Stimulated activated CD8-positive, alpha-beta memory T cell treated with anti-CD3 and anti-CD28 coated beads, Interleukin-7, amount 100 ng/mL, for 1 hour (primary cell): ENCODE measurements at places on chromosomes 2 and 18.

DNA sequence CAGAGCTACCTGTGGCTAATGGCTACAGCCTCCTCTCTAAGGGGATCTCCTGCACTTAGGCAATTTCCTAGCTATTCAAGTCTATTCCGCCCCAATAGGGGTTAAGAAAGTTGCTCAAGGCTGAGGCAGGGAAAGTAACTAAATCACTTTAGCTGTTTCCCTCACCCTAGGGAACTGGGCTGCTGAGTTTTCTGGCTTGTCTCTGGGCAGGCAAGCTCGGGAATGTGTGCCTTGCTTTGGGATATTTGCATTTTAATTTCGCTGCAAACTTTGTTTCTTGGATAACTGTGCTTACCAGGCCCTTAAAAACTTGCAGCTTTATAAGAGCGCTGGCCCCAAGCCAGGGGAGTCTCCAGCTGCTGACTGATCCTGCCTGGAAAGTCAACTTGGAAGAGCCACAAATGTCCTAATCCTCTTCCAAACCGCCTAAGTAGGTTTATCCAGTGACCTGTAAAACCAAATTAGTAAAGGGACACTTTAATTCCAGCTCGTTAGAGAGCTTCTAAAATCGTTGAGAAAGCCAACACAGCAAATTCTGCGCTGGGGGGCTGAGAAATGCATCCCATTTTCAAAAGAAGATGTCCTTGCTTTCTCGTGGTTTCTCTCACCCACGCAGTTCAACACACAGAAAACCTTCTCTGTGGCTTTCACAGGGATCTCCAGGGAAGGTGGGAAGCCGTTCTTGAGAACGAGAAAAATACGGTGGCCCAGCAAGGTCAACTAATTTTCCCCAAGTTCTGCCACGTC is 59.5 kb upstream of the SP3 start:
- DNase-seq, result no peak

GRCh38 chr2:18626958-18627650 is 37.7 kb upstream of the NT5C1B start:
- no peak for DNase-seq

DNA sequence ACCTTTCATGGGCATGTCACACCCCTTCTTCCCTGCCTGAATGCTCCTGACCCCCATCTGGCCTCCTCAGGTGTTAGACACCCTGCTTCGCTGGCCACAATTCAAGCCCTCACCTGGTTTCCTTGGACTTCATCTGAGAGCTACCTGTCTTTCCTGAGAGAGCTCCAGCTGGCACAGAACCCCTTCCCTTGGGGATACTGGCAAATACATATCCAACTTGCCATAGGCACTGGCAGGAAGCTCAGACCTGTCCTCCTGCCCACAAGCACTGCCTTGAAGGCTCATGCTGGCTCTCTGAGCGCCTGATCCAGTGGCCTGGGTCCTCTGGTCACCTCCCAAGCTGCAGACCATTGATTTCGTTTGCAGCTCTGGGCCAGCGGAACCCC is 74.1 kb upstream of the MAP4K3 start:
- DNase-seq, result no peak

DNA sequence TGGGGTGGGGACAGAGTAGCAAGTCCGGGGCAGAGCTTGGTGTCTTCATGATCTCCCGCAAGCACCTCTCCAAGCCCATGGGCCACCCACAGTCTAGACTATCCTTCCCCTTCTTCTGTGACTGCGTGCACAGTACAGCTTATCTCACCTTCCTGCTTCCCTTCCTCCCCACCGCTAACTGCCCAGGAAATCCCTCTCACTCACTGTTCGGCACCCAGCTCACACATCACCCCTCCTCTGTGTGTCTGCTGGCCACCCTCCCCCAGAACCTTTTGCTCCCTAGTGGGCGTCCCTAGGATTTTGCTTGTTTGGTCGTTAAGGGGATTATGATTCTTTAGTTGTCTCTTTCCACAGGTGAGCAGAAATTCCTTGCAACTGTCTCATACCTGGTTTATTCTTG is 31.5 kb upstream of the SMAD7 start:
- DNase-seq, result no peak

- no peak for DNase-seq
These were observed 269.1 kb upstream of the SIX3 start for GRCh38 chr2:44672431-44672830.
